ENCODE measurements at places on chromosomes 7 and 10.

DNA sequence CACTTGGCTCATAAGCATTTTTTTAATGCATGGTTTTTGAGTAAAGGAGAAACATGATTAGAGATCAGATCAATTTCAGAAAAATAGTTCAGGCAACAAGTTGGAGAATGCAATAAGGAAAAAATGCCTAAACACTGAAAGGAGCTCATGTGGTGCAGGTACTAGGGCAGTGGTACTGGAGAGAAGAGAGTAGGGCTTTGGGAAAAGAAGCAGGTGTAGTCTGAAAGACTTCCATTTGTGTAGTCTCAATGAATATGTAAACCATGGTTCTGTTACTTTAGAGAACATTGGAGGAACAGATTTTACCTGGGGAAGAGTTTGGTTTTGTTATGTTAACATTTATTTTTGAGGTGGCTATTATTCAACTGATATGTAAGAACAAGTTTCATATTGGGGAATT is 5.5 kb downstream of the GTPBP10 start:
- DNase-seq, result no peak

- no peak for DNase-seq
Observed at GRCh38 chr7:42198296-42198695, 38.7 kb downstream of the GLI3 start.

GRCh38 chr10:98425511-98426352 is 10.8 kb upstream of the PYROXD2 start:
- peak; percentile 73 for DNase-seq

GRCh38 chr10:122112625-122113160 is 123.7 kb downstream of the TACC2 start:
- DNase-seq, result no peak

DNA sequence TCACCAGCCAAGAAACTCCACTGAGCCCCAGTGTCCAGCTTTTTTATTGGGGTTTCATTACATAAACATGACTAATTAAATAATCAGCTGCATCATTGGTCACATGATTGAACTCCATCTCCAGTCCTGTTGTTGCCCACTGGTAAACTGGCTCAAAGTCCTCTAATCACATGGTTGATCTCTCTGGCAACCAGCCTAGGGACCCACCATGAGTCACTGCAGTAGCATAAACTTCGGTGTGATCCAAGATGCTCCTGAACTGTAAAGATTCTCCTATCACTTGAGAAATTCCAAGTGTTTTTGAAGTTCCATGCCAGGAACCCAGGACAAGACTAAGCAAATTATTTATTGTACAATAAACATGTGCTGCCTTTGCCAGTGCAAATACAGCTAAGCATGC is 130.4 kb upstream of the AUTS2 start:
- no peak for DNase-seq

DNA sequence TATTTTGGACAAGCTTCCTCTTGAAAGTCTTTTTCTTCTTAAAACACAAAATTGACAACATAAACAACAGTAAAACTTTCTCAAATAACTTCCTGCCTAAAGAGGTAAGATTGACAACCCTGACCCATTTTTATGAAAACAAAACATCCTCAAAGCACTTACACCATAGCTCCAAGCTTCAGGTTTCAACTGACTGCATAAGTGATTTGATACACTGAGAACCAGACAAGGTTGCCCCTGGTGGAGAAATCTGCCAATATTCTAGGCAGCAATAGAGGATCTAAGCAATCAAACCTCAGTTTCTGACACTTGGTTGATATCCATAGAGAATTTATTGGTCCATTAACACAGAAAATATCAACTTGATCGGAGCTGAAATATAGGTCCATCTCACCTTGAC is 147.8 kb downstream of the ELAPOR2 start:
- DNase-seq, result no peak

DNA sequence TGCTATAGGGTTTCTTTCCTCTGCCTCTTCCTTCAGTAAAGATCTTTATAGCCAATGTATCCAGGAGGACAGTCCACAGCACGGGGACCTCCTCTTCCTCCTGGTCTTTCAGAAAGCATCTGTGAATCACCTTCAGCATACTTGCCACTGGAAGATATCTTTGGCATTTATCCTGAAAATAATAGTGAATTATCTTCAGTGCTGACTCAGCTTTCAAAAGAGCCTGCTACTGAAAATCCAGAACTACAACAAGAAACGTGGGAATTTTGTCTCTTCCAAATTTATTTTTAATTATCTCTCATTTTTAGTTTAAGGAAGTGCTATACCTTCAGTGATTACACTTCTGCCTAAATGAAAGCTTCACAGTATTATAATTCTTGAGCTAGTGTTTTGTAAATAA is 7.6 kb upstream of the UNC5B start:
- DNase-seq, result no peak

DNA sequence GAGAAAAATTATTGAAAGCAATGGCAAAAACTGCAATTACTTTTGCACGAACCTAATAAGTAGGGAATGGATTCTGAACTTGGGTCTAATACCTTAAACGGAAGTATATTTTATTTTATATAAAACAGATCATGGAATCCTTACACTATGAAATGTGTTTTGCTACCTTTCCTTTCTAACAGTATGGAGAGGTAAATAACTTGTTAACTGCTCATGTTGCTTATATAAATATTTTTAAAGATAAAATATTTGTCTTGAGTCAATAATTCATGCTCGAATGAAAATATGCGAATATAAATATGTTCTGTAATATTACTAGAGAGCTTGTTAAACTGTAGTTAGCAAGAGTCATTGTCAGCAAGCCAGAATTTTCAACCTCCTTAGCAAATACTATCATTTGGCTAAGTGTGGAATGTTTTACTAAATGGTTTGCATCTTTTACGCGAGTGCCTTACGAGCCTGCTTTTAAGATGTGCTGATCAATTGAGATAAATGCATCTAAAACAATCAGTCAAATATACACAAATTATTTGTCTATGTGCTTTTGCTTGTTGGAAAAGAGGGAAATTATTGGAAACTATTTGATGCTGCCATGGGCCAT is 5.9 kb downstream of the GNAT3 start:
- DNase-seq, result no peak
